Fibroblast of lung (primary cell): ENCODE measurements at places on chromosomes 4 and X. TPM values are rescaled to one million over a fixed set of nuclear protein-coding genes. Genes with fewer than 3 reads are reported as not detected.
A peak's percentile ranks its signal among the peaks of the same experiment; 100 is the strongest.

CSAG3 gene
- not detected in 2 replicates for total RNA-seq

AREG gene
- 1.5 and 2.0 TPM in 2 replicates for total RNA-seq

TENM3 gene
- 3.6 and 7.4 TPM in 2 replicates for total RNA-seq

PPP4R3C gene
- total RNA-seq = not detected in 2 replicates

ADAMTS3 gene
- total RNA-seq = 2.1 TPM in 2 replicates

PAGE2 gene
- not detected in 2 replicates for total RNA-seq

GRCh38 chr4:4590546-4590945 is 48.7 kb upstream of the STX18 start:
- peak; percentile 28 for DNase-seq

GRCh38 chrX:20116087-20116576 is 575 bp downstream of the MAP7D2 start:
- DNase-seq = no peak

DNA sequence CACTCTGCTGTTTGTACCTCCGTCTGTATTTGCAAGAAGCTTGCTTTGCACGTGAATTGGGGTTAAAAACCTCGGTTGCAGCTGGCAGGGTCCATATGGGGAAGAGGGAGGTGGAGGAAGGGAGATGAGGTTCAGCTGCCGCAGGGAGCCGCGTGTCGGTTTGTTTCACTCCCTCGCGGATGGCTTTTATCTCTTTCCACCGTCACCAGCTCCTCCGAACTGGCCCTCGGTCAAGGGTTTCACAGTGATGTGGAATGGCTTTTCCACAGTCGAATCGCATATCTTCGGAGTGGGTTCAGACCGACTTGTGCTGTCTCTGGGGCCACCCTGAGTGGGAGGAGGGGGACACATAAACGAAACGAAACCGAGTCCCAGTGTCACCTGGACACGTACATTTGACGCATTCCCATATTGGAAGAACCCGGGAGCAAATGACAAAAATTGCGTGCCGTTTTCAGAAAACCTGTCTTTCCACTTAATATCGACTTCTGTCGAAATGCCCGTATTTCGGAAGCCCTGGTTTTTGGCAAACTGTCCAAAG is 929 bp downstream of the ZBTB33 start:
- peak; percentile 18 for DNase-seq

- DNase-seq = no peak
These were observed 37.0 kb upstream of the GPRIN3 start for GRCh38 chr4:89344571-89344970.

DNA sequence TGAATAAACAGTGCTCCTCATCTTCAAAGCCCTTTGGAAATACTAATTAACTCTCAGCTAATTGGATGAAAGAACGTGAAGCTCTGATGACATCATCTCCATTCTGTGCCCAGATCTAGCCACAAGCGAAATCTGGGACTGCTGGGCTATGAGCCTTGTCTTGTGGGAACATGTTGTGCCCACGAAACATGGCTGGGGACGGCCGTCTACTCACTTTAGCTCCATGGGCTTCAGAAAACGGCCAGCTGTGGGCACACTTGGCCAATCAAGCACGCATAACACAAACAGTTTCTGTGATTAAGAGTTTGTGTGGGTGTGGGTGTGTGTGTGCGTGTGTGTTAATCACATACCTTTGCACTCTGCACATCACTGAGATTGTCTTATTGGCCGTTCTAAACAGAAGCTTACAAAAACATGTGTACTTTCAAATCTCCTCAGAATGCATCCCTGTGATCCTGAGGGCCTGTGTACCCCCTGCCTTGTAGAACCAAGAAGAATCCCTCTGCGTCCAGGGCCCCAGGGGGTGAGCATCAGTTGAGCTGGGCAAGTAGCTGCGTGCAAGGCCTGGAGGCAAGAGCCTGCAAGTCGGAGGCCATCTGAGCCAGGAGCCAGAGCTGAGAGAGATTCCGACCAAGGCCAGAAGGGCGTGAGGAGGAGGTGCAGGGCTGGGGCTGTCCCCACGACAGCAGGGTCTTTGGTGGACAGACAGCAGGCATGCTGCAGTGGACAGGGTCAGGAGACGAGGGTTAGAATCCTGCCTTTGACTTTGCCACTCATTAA is 18.7 kb upstream of the ZNF185 start:
- no peak for DNase-seq

GRCh38 chrX:30525732-30526131 is 51.8 kb downstream of the TASL start:
- no peak for DNase-seq

DNA sequence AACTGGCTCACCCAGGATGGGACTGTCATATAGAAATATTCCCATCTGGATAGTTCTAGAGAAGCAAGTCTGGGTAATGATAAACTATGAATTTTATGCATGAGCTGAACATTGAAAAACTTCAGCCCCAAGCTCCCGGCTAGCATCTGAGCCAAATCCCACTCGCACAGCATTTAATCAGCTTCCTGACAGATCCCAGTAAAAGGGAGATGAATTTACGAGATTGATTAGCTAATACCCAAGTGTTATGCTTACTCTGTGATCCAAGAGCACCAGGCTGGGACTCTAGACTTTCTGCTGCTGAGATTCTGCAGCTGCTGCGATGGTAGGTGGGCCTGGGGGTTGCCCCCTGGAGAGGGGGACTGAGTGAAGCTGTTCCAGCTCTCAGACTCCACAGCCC is 28.0 kb downstream of the FRMPD3 start:
- no peak for DNase-seq

DNA sequence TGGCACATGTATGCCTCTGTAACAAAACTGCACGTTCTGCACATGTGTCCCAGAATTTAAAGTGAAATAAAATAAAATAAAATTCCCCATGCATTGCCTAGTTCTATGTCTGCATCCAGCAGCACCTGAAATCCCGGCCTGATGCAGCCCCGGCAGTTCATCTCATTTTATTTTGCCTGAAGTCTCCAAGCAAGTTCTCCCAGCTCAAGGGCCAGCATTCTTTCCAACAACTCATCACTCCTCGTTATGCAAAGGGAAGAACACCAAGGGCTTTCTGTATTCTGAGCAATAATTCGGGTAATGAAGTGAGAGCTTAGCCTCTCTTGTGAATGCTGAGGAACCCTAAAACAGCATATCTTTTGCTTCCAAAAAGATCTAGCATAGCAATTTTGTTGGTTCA is 2.7 kb downstream of the ENPP6 start:
- DNase-seq = no peak

DNA sequence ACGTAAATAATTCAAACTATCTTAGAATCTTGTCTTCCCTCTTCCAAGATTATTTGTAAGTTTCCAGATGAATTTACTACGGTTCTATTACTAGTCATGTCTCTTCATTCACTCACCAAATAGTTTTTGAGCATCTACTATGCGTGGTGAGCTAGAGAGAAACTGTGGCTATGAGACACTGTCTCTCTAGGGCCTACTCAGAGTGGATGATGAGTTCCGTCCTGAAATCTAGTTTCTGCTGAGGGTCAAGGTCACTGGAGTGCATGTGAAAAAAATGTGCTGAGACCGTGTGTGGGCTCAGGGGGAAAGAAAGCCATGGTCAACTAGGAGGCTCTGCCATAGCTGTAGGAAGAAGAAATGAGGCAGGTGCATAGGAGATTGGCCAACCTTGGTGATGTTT is 320.2 kb upstream of the GATB start:
- no peak for DNase-seq

GRCh38 chr4:85759388-85759787 is 284.4 kb downstream of the ARHGAP24 start:
- no peak for DNase-seq

GRCh38 chr4:84385203-84385602 is 113.9 kb downstream of the NKX6-1 start:
- DNase-seq = no peak

GRCh38 chr4:2944586-2945526 is 18.4 kb downstream of the NOP14 start:
- no peak for DNase-seq

DNA sequence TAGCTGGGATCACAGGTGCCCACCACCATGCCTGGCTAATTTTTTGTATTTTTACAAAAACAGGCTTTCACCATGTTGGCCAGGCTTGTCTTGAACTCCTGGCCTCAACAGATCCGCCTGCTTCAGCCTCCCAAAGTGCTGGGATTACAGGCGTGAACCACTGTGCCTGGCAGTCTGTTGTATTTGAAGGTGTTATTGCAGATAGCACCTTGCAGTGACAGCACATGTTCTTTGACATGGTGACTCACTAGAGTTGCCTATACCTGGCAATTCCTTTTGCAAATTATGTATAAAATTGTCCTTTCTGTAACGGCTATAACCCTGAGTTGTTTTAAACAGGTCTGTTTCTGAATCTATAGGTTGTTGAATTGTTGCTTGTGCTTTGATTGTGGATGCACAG is 7.9 kb downstream of the OGT start:
- no peak for DNase-seq
